ENCODE measurements at places on chromosomes 3 and 15.

DNA sequence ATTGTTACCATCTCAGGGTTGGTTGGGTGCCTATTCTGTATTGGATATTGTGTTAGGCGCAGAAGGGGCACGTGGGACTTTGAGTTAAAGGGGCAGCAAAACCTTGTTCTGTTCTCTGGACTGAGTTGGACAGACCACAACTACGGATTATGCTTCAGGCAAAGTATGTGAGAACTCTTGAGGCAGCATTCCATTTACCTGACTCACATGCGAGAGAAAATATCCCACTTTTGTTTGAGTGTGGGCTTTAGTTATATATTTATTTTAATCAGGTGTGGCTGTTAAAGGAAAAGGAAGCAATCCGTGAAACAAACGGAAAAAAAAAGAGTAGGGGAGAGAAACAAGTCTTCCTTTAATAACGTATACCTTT, 627 bp upstream of the PLS1 start:
- no peak for DNase-seq

DNA sequence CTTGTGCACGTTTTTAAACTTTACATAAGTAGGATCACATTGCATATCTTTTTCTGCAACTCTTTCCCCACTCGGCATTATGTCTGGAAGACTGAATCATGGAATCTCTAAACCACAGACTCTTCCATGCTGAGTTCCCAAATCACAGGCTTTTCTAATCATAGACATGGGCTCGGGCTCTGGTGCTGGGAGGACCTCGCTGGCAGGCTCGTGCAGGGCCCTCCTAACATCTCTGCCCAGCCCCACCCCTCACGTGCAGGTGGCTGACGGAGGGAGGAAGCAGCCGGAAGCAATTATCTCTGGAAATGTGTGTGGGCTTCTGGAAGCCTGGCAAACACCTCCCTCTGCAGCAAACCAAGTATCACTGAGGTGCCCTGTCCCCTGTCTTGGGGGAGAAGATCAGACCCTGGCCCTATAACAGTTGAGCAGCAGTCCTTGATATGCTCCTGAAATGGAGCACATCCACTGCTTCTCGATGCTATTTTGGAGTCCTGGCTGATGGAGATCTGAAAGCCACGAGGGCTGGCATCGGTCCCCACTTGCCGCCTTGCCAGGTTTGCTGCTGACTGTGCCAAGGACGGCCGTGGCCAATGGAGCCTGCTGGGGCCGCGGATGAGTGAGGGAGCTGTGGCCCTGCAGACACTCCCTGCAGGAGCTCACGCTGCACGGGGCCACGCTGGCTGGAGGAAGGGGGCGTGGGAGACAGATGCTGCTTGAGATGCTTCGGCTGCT, 4.4 kb upstream of the IQSEC1 start:
- no peak for DNase-seq

GRCh38 chr3:46383211-46383950, 12.6 kb downstream of the CCR5 start:
- DNase-seq = no peak

DNA sequence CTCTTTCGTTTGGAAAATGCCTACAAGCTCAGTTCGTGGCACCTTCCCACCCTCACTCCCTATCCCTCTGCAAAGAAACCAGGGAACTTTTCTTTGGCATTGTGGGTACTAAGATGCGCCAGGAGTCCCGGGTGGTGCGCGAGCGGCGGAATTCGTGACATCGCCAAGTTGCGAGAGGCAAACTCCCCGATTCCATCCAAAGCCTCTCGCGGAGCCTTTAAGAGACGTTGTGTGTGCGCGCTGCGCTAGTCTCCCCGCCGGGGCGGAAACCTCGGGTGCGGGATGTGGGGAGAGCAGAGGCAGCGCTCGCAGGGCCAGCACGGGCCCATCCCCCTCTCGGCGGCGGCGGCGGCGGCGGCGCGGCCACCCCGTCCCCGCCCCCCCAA, 443 bp upstream of the NR2F2 start:
- DNase-seq = no peak

DNA sequence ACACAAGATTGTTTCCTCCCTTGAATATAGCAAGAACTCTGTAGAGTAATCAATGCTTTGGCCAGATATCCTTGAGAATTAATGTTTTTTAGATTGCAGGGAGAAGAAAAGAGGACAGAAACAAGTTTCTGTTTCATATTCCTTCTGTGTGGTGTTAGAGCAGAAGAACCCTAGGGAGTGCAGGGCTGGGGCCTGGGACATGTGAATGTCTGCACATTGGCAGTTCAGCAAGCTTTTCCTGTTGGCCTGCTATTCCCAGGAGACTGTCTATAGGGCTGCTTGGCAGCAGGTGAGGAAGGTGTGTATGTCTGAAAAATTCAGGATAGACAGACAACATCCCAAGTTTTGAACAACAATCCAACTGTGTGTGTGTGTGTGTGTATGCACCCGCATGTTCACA, 13.6 kb upstream of the CNBP start:
- DNase-seq = no peak
